ENCODE measurements at places on chromosomes 1 and 21. TPM values are rescaled to one million over a fixed set of nuclear protein-coding genes. Genes with fewer than 3 reads are reported as not detected.
A peak's percentile ranks its signal among the peaks of the same experiment; 100 is the strongest.

OR2T35 gene
- total RNA-seq, result not detected

LRRC8C gene
- total RNA-seq, result 55.2 TPM

CELSR2 gene
- total RNA-seq, result 5.3 TPM

GRCh38 chr1:72197786-72198185, 84.6 kb downstream of the NEGR1 start:
- DNase-seq, result no peak

GRCh38 chr1:194355488-194356106, 1169.2 kb upstream of the B3GALT2 start:
- no peak for DNase-seq

- DNase-seq, result peak; percentile 17
These were observed 90.7 kb upstream of the VAMP3 start for GRCh38 chr1:7680207-7680954.

GRCh38 chr1:4052657-4053056, 152.6 kb upstream of the C1orf174 start:
- DNase-seq, result no peak

DNA sequence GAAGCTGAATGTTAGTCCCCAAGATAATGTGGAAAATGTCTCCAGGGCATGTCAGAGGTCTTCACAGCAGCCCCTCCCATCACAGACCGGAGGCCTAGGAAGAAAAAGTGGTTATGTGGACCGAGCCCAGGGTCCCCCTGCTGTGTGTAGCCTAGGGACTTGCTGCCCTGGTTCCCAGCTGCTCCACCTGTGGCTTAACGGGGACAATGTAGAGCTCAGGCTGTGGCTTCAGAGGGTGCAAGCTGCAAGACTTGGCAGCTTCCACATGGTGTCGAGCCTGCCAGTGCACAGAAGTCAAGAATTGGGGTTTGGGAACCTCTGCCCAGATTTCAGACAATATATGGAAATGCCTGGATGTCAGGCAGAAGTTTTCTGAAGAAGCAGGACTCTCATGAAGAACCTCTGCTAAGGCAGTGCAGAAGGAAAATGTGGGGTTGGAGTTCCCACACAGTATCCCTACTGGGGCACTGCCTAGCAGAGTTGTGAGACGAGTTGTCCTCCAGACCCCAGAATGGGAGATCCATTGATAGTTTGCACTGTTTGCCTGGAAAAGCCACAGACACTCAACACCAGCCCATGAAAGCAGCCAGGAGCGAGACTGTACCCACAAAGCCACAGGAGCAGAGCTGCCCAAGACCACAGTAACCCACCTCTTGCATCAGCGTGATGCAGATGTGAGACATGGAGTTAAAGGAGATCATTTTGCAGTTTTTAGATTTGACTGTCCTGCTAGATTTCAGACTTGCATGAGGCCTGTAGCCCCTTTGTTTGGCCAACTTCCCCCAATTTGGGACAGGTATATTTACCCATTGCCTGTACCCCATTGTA, 204.9 kb downstream of the MRPL39 start:
- DNase-seq, result no peak
